ENCODE measurements at places on chromosomes 3 and 15. TPM values are rescaled to one million over a fixed set of nuclear protein-coding genes. Genes with fewer than 3 reads are reported as not detected.

The STAC gene
- not detected for total RNA-seq

The CHRNA5 gene
- total RNA-seq = 5.5 TPM

The LMAN1L gene
- 0.55 TPM for total RNA-seq

The PLCB2 gene
- 41.7 TPM for total RNA-seq

- no peak for DNase-seq
Measured at GRCh38 chr3:131543714-131544113, 40.9 kb upstream of the MRPL3 start.

DNA sequence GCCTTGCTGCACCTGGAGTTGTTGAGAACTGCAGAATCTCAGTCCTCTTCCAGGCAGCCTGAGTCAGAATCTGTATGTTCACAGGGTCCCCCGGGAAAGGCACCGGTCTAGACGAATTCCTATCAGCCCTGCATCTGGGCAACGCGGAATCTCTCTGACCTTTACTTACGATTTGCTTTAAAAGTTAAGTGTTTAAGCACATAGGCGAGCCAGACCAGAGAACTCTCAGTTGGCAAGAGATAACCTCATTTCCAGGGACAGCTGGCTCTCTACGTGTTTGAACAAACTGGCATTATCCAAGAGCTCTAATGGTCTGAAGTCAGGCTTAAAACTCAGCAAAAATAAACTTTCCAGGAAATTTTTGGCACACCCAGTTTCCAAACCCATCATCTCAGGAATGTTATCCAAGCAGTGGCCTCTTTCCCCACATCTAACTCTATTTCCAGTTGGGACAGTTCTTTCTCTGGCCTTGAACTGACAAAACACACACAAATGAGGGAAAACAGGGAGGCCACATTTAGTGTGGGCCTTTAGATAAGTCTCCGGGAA is 53.4 kb downstream of the HES1 start:
- no peak for DNase-seq

GRCh38 chr3:23170291-23170690 is 32.8 kb upstream of the UBE2E2 start:
- no peak for DNase-seq

- DNase-seq = no peak
Measured at GRCh38 chr3:180321534-180321933, 280.4 kb upstream of the TTC14 start.

DNA sequence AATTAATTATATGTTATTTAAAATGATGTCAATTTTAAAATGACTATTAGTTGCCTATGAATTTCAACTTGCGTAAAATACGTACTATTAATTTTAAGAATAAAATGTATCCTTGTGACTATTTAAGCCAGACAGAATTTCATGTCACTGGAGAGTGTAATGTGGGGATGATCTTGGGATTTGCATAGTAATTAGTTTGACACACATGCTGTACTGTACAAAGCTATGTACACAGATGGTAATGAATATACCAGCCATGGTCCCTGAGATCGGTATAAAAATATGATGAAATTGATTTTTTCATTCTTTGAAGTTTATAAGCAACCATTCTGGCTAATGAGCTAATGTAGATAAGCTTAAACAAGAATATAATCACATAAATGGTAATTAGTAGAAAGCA is 134.4 kb upstream of the ROBO1 start:
- no peak for DNase-seq

- DNase-seq = no peak
Measured at GRCh38 chr15:93460717-93461116, 371.7 kb upstream of the RGMA start.

DNA sequence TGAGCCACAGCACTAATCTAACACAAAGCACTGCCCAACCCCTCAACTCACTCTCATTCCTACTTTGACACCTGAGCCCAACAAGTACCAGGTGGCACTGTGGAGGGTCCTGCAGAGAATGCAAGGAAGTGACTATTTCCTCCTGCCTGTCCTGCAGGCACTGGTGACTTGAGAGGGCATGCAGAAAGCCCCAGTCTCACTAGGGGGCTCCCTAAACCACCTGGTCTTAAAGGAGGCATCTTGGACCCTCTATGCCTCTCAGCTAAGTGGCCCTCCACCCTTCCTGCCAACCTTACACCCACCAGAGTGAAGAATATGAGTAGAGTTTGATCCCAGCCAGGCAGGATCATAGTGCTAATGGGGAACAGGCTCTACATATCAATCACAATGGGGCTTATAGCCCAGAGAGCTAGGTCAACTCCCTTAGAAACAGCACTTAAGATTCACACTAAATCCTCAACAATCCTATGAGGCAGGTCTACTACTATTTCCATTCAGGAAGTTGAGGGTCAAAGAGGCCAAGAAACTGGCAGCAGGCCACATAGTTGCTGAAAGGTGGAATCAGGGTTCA is 15.2 kb downstream of the TRAIP start:
- DNase-seq = no peak

DNA sequence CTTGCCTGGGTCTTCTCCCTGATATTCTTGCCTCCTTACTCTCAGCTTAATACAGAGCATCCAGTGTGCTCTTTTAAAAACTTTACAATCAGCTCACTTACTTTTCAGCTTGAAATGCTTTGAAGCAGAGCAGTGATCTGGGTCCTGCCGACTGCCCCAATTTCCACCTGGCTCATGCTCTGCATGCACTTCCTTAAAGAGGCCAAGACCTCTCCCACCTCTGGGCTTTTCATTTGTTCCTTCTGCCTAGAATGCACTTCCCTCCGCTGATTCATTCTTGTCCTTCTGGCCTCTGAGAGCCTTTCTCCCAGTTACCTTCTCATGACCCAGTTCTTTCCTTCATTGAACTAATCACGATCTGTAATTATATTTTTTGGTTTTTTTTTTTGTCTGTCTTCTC is 1.9 kb upstream of the CCNDBP1 start:
- no peak for DNase-seq

GRCh38 chr3:140290105-140290504 is 355.1 kb downstream of the CLSTN2 start:
- no peak for DNase-seq

- no peak for DNase-seq
Measured at GRCh38 chr3:72275331-72275751, 490.4 kb upstream of the PROK2 start.

All from activated T-cell treated with anti-CD3 and anti-CD28 coated beads, Interleukin-2, amount 50 U/mL, for 4 hours (primary cell).